BE2C (cell line): ENCODE measurements at places on chromosomes 7 and 10.

DNA sequence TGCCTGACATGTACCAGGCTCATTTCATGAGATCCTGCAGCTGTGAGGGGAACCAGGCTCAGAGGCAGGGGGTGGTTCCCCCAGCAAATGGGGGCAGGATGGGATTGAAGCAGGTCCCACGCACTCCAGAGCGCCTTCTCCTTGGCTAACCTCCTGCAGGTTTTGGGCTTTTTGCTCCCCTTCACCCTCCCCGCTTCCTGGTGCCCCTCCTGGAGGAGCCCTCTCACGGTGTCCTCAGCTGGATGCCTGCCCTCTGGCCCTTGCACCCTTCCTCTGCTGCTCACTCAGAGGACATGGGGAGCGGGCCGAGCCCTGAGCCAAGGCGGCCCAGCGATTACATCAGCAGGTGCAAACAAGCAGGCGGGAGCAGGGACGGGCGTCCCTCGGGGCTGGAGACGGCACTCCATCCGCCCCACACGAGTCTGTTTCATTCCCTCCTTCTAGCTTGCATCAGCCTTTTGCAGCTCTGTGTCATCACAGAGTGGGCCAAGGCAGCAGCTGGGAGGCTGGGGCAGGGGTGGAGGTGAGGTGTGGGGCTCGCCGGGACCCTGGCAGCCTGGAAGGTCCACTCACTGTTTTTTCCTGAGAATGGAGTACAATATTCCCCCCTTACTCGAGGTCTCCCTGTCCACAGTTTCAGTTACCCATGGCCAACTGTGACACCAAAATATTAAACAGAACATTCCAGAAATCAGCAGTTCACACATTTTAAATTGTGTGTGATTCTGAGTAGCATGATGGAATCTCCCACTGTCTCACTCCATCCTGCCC, 52.7 kb upstream of the SLC29A3 start:
- peak; percentile 94 for DNase-seq

DNA sequence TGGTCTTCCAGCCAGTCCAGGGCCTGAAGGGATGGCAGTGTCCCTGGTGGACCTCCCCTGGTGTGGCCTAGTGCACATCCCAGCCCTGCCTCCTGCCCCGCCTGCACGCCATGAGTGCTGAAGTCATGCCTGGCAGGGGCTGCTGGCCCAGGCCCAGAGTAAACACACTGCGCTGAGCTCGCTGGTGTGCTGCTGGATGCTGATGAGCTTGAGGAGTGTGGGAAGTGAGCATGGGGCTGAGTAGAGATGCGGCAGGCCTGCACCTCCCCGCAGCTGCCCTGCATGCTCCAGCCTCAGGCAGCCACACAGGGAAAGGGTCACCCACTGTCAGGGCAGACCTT, 43.2 kb downstream of the HTRA1 start:
- peak; percentile 30 for DNase-seq

DNA sequence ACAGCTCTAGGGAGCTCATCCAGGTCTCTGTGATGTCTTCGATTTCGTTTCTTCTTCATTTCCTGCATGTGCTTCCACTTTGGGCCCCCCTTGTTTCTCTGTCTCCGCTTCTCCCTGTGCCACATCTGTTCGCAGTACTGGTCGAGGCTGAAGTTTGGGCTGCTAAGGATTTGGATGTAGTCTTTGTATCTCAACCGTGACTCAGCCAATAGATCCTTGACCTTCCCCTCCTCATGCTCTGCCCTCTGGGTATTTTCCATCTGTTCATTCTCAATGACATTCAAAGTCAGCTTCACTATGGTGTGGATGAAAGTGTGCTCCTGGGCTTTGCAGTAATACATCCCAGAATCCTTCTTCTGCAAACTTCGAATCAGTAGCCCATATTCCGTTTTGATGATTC, 187.4 kb downstream of the SEMA3D start:
- no peak for DNase-seq

- DNase-seq, result no peak
Observed at GRCh38 chr10:129912986-129913695, 50.9 kb downstream of the EBF3 start.

- DNase-seq, result no peak
Observed at GRCh38 chr10:110841767-110842267, 29.9 kb upstream of the PDCD4 start.

GRCh38 chr7:3266240-3266639, 34.8 kb upstream of the SDK1 start:
- DNase-seq, result no peak

DNA sequence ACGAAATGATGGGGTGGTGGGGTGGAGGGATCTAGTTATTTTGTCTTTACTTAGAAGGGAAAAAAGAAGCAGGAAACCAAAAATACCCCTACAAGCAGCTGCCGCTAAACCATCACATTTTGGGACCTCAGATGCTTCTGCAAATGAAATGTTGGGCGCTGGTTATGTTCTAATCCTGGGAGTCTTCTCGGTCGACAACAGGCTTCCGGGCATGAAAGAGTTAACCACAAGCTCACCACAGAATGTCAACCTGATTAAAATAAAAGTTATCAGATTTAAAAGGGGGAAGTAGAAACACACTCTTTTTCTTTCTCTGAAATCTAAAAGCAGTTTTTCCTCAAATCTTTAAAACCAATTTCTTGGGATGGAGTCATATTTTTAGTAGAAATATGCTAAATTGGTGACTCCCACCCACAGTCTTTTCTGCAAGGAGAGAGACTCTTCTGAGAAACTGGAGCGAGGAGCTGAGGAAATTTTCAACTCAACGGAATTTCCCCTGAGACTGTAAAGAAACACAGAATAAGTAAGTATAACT, 16.8 kb downstream of the IL2RA start:
- DNase-seq, result no peak

GRCh38 chr7:4888161-4888560, 4.6 kb upstream of the RADIL start:
- no peak for DNase-seq

GRCh38 chr10:34656661-34657060, 158.4 kb downstream of the PARD3 start:
- no peak for DNase-seq
